ENCODE measurements at places on chromosomes 6 and 20. TPM values are rescaled to one million over a fixed set of nuclear protein-coding genes. Genes with fewer than 3 reads are reported as not detected.

- DNase-seq = no peak
Observed at GRCh38 chr6:14040042-14040441, 77.5 kb upstream of the CD83 start.

DNA sequence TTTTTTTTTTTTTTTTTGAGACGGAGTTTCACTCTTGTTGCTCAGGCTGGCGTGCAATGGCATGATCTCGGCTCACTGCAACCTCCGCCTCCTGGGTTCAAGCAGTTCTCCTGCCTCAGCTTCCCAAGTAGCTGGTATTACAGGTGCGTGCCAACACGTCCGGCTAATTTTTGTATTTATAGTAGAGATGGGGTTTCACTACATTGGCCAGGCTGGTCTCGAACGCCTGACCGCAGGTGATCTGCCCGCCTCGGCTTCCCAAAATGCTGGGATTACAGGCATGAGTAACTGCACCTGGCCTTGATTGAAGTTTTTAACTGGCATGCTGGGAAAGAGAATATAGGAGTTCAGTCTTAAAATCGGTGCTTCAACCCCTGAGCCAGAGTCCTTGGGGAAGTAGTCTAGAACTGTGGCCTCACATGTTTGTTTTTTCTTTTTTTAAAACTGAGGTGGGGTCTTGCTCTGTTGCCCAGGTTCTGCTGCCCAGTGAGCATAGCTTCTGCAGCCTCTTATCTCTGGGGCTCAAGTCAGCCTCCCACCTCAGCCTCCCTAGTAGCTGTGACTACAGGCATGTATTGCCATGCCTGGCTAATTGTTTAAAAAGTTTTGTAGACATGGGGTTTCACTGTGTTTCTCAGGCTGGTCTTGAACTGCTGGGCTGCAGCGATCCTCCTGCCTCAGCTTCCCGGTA lies 3.3 kb downstream of the CBFA2T2 start:
- DNase-seq = no peak

- no peak for DNase-seq
Observed at GRCh38 chr6:23267651-23268050, 698.3 kb downstream of the HDGFL1 start.

GRCh38 chr20:57060407-57061050 lies 205.9 kb downstream of the BMP7 start:
- no peak for DNase-seq

DNA sequence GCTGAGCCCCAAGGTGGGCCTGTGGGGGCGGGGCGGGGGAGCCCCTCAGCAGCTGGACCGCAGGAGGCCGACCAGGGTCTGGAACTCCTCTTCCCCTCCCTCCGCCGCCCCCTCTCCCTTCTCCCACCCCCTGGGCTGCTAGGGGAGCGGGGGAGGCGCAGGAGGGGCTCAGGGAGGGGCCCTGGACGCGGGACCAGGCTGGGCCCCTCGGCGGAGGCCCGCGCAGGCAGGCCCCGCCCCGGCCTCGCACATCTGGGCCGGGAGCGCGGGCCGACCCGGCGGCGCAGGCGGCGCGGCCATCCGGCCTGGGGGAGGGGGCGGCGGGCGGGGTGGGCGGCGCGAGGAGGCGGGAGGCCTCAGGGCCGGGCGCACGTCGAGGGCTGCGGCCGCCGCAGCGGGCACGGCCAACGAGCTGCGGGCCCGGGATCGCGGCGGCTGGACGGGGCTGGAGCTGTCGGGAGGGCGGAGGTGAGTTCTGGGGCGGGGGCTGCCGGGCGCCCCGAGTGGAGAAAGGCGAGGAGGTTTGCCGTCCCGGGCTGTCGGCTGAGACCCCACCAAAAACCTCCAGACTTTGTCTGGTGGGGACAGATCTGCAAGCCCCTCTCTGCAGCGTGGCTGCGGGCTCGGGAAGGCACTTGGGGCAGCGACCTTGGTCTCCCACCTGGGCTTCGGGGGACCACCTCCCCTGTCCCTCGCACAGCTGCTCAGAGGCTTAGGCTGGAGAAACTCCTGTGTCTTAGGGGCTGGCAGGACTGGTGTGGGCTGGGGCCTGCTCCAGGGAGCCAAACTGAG lies at the start of gene HSPA12B:
HSPA12B (plus strand) TSS at position 359 of the 792 bp plus-strand sequence. CDS start 5,990 bp downstream, outside the sequence.
- DNase-seq = no peak

- no peak for DNase-seq
Observed at GRCh38 chr6:168949981-168950857, 303.4 kb downstream of the THBS2 start.

DNA sequence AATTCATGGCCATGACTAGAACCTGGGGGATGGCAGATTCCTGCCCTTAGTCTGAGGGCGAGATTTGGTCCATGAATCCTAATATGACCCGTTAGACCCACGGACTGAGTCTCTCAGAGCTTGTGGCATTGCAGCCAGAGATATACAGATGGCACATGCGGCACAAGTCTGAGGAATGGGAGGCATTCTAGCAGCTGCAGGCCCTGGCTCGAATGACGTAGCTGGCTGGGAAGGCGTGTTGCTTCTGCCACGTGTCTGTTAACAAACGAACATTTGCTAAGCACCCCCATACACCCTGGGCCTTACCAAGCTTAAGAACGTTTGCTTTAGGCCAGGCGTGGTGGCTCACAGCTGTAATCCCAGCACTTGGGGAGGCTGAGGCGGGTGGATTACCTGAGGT lies 68.0 kb downstream of the CD164 start:
- no peak for DNase-seq

Gene EFCAB8
- total RNA-seq = 0.54 TPM

Gene VSTM2L
- 0.09 TPM for total RNA-seq

Gene FRS3
- 4.7 TPM for total RNA-seq

Gene RSPH4A
- total RNA-seq = 0.14 TPM

Gene QKI
- 69.3 TPM for total RNA-seq

Gene FILIP1
- not detected for total RNA-seq
